ENCODE measurements at places on chromosomes 7 and 10.

DNA sequence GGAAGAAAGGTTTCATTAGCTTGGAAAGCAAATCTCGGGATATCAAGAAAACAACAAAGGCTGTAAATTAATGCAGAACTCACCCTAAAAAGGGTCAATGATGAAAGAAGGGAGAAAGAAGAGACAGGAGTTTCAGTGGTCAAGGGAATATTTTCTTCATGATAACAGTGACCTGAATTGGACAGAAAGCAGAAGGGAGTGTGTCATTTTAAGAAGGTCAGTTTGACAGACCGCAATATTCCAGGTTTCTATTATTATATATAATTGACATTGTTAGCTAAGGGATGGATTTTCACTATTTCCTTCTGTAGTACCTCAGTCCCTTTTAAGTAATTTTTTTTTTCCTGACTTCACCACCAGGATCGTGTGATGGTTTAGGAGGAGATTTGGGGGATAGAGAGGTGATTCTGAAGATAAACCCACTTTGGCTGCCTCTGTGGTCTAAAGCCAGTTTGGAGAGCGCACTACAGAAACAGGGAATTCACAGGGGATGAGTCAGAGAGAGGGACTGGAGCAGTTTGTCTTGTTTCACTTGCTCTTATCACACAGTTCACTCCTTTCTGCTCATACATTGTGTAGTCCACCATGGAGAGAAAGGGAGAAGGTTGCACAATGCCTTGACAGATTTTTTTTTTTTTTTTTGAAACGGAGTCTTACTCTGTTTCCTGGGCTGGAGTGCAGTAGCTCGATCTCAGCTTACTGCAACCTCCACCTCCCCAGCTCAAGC lies 417.9 kb downstream of the AUTS2 start:
- DNase-seq: no peak

DNA sequence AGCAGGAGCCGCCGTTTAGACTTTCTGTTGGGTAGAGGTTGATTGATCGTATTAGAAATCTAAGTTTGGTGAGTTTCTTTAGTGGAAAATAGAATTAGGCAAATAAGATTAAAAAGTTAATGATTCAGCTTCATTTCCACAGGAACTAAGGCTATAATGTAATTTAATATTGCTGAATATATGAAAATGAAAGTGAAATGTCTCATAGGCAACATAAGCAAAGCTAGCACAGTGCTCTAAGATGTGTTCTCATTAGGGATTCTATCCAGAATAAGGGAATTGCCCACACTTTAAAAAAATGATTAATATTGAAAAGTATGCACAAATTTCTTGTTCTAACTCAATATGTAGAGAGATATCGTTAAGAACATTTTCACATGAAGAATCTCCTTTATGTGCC lies 47.0 kb downstream of the SRI start:
- DNase-seq: no peak

DNA sequence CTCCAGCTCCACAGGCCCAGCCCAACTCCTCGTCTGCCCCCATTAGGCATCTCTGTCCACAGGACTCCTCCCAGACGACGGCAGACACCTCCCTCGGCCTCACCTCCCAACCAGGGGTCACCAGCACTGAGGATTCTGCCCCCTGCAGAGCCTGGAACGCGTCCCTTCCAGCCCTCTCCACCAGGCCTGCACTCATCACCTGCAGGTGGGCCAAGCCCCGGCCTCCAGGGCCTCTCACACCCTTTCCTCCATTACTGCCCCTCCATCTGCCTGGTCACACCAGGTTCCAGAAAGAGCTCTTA lies 42.7 kb upstream of the PDGFA start:
- DNase-seq: no peak

- DNase-seq: no peak
These were observed 5.4 kb upstream of the PDE1C start for GRCh38 chr7:32075612-32076011.

- DNase-seq: no peak
These were observed 4.9 kb downstream of the CYP2W1 start for GRCh38 chr7:987909-988308.

- no peak for DNase-seq
These were observed 60.2 kb upstream of the LOXL4 start for GRCh38 chr10:98328163-98328562.

- DNase-seq: no peak
These were observed 26.2 kb upstream of the EXOC6 start for GRCh38 chr10:92822060-92822634.

DNA sequence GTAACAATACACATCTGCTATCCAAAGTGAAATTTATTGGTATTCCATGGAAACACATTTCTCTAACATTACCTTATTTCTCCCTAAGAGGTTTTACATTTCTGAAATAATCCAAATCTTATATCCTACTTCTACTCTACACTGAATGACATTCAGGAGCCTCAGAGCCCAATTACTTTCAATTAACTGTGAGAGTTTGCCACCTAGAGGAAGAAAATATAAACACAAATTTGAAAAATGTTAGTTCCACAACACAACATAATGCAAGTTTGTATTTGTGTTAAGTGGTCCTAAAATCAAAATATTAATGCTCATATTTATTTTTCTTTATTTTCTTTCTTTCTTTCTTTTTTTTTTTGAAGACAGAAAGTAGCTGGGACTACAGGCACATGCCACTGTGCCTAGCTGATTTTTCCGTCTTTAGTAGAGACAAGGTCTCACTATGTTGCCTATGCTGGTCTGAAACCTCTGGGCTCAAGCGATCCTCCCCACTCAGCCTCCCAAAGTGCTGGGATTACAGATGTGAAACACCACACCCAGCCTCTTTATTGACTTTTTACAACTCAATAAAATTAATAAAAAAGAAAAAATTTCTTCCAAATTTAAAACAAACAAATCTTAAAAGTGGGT lies 46.0 kb downstream of the ATAD1 start:
- DNase-seq: peak; percentile 49

- no peak for DNase-seq
These were observed 18.4 kb upstream of the LOXL4 start for GRCh38 chr10:98286419-98286818.

DNA sequence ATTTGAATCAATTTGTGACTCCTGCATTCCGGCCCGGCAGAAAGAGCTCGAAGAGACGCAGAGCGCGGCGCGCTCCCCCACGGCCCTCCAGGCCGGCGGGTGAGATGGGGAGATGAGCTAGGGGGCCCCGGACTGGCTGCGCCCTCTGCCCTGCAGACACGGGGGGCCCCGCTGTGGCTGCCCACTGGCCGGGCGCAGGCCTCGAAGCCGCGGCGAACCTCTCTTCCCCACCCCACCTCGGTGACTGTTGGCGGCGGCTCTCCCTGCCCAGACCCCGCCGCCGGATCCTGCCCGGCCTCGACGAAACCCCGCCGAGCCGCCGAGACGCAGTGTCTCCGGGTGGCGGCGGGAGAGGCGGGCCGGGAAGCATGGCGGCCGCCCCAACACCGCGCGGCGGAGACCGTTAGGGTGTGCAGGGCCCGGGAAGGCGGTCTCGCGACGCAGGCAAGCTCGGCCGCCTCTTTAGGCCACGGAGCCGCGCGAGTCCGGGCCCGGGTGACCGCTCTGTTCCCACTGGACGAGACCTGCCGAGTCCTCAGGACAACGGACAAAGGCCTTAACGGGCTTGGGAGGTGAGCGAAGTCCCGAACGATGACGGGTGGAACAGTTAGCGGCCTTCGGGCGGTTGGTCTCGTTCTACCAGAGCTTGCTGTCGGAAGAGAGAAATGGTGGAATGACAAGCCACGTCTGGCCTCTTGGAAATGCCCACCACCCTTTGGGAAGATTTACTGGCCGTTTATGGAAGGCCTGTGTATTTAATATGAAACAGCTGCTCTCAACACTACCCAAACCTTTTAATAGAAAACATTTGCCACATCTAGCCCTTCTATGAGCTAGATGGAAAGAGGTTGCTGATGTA lies 24.3 kb downstream of the NUP42 start:
- DNase-seq: no peak

DNA sequence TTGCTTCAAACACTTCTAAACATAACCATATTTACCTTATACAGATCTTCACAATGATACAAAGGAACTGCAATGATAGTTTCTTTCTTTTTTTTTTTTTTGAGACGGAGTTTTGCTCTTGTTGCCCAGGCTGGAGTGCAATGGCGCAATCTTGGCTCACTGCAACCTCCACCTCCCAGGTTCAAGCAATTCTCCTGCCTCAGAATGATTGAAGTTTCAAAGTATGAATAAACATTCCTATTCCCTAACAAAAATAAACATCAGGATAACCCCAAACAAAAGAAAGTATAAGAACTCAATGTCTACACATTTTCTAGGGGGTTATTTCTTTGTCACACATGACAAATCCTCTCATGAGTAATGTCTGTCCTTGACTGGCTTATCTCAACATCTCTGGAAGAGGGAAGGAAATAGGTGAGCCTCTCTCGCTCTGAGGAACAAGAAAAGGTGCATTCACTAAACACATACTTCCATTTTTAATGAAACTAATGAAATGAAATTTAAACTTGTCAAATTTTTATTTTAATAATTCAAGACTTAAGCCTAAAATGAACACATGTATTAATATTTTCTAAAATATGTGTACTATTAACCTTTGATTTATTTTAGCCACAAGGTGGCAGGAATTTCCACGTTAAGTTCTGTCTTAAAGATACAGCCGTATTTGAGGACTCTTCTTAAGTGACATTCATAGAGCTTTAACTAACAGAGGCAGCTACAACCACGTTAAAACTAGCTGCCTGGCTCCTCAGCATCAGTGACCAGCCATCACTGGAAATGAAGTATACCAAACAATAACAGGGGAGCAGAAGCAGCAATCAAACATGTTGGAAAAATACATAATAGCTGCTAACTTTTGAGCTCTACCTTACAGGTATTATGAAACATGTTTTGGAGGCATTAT lies 58.3 kb downstream of the MALSU1 start:
- DNase-seq: no peak

- no peak for DNase-seq
These were observed 10.5 kb downstream of the UBTD1 start for GRCh38 chr10:97509120-97509680.

- peak; percentile 90 for DNase-seq
These were observed 73.3 kb upstream of the WAC start for GRCh38 chr10:28459453-28460144.

DNA sequence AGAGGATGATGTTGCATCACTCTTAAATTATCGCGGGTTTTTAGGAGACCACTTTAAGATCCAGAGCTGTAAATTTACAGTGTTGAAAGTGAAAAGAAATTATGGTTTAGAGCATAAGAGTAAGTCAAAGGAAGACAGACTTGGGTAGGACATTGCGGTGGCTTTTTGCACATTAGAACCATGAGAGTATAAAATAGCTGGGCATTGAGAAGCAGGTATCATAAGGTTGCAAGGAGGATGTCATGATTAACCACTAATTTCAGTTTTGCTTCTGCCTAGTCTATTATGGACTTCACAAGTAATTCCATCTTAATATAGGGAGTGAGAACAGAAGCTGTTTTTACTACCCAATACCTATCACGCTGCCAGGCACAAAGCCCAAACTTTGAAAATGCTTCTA lies 57.7 kb downstream of the CALCR start:
- no peak for DNase-seq

DNA sequence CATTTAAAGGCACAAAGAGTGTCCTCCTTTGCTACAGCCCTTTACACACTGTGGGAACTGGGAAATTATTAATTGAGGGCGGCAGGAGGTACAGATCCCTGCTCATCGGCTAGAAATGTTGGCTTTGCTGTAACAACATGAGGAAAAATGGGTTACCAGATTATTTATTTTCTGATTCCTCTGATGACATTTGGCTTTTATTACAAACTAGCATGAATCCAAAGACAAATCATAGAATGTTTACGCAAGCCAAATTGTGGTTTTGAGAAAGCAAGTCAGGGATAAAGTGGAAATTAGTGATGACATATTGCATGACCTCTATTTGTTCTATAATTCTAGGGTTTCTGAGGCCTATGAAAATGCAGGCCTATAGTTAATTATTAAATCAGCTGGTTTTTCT lies 126.1 kb upstream of the TMEM196 start:
- no peak for DNase-seq

DNA sequence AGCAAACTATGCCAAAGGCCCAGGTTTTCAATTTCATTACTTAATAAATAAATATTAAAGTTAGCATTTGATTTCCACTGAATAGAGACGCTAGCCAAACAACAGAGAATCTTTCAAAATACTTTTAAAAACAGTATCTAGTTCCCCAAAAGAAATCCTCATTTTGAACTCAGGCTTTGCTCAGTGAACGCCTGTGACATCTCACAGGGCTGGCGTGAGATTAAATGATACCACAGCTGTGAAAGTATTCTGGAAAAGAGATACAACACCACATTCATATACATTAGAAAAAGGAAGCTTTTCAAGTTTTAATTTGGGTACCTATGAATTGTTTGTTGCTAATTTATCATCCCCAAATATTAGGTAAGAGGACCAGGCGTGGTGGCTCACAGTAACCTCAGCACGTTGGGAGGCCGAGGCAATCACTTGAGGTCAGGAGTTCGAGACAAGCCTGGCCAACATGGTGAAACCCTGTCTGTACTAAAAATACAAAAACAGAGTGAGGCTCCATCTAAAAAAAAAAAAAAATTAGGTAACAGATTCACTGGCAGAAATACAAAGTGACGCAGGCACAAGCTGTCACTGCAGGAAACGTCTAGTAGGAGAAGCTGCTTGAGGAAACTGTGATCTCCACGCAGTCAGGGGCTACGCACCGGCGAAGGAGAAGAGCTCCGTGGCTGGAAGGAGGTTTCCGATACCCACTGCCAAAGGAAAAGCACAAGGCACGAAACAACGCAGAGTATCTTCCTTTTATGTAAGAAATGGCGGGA lies 50.0 kb downstream of the AMZ1 start:
- DNase-seq: no peak

GRCh38 chr7:2826771-2827170 lies 17.3 kb downstream of the GNA12 start:
- DNase-seq: no peak

GRCh38 chr7:116571037-116571436 lies 46.2 kb downstream of the CAV1 start:
- no peak for DNase-seq

DNA sequence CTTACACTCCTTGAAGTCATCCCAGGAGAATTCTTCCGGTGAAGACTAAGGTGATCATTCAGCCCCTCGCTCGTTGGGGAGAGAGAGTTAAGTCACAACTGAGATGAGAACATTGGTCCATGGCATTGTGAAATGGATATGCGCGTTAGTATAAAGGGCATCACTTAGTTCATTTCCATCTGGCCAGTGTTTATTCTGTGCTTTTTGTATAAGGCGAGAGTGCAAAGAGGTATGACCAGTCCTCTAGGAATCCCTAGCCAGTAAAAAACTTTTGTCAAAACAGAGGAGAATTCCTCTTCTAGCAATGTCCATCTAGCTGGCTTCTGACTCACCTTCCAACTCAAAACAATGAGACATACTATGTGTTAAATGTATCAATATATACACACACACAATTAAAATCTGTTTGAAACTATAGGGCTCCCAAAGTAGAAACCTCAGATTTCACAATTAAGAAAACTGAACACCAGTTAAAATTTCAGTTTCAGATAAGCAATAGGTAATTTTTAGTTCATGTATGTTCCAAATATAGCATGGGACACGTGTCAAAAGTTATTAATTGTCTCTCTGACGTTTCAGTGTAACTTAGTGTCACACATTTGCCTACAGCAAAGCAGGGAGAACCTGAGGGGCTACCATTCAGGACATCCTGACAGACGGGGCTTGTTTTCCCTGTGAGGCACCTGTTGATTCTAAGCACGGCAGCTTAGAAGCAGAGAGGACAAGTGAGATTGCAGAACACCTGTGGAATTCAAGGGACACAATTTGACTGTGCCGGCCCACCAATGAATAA lies 158.9 kb downstream of the KLF6 start:
- no peak for DNase-seq

GRCh38 chr10:87559392-87559791 lies 54.7 kb downstream of the MINPP1 start:
- DNase-seq: no peak

- DNase-seq: no peak
These were observed 76.6 kb downstream of the RBM33 start for GRCh38 chr7:155721056-155721455.
